EH (cell line): ENCODE measurements at places on chromosomes 7 and 10.

DNA sequence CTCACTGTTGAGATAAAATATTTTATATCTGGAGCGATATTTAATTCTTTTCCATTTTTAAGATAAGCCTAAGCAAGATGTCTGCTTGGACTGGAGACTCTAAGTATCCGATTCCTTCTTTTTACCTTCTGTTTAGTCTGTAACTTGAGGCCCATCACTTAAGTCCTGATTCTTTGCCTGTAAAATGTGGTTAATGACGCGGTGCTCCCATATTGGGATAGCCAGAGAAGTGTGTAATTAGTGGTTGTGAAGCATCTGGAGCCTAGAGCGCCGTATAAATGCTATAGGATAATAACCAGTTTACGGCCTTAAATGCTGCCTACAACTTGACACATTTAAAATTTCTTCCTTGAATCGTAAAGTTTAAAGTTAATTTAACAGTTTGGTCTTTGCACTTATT is 132.9 kb downstream of the CHN2 start:
- DNase-seq: no peak

DNA sequence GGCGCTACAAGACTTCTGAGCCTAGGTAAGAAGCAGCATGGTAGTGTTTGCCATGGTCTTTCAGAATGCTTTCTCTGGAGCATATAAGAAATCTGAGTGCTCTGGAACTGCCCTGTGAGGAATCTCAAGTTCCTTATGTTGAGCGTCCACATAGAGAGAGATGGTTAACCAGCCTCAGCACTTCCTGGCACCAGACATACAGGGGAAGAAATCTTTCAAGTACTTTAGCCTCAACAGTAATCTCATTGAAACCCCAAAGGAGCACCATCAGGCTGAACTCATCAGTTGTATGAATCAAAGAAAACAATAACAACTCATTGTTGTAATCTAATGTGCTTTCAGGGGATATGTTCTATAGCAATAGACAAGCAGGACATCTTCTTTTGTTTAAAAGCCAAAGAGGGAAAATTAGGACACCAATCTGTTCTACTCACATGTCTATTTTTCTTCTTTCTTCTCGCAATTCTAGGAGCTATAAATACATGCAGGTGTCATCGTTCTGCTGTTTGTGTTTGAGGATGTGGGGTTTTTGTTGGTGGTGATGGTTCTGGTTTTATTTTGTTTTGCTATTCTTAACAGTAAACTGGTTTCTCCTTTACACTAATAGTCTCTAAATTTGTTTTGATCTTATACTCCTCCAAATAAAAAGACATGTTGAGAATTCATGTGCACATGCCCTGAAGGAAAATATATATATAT is 1145.0 kb upstream of the LRRN3 start:
- DNase-seq: no peak

- peak; percentile 20 for DNase-seq
Observed at GRCh38 chr10:131980761-131981428, 828 bp downstream of the BNIP3 start.

GRCh38 chr10:113026679-113027078 is 76.6 kb downstream of the TCF7L2 start:
- DNase-seq: peak; percentile 96

DNA sequence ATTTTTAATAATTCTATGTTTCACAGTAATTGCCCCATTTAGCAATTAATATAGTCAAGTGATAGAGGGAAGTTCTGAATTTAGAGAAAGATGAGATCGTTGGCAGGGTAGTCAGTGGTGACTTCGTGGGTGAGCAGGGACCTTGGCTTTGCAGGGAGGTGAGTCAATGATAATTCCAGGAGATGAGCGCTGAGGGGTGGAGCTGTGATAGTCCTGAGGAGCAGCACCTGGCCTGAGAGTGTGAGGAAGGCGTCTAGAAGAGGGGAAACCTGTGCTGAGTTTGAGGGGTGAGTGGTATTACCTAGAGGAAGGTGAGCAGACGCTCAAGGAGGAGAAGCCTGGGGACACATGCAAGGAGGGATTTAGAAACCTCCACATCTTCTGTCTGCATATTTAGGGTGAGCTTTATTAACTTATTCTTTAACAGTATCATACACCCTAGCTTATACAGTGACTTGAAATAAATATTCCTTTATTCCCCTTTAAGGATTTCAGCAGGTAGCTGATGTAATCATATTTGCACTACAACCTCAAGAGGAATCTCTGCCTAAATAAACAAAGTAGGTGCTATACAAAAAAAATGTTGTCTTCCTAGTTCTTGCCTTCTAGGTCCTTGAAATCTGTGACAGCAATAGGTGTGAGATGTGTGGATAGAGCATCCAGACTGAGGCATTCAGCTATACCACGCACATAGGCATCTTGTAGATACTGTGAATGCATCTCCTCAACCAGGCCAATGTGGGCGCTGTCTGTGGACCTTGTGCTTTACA is 2.1 kb upstream of the TRIL start:
- no peak for DNase-seq

- DNase-seq: peak; percentile 14
Observed at GRCh38 chr7:33909318-33909717, 4.0 kb downstream of the BMPER start.

DNA sequence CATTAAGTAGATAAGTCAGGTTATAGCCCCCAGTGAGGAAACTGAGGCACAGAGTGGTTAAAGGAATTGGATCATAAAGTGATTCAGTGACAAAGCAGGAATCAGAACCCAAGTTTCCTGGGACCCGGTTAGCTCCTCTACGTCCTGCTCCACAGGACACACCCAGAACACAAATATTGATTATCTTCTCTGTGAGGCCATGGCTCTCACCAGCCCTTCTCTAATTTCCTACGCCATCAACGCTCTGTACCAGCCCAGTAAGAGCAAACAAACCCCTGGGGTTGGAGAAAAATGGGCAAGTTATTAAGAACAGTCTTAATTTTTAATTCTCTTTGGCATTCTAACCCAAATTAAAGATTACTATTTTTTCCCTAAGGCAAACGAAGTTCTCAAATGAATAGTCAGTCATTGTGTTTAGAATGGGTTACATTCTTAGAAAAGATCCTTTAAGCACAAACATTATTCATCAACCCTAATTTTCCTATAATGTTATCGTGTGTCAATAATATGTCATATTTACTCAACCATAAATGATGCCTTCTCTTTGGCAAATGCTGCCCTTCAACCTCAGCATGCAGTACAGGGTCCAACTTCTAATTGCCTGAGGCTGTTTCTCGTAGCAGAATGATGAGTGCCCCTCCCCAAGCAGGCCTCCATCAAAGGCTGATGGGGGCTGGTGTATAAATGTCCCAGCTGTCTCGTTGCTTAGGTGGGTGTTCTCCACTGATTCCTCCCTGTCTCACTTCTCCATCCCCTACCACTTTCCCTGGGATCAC is 25.4 kb upstream of the TM9SF3 start:
- DNase-seq: no peak

- DNase-seq: no peak
Observed at GRCh38 chr7:20144801-20145200, 72.4 kb downstream of the MACC1 start.

DNA sequence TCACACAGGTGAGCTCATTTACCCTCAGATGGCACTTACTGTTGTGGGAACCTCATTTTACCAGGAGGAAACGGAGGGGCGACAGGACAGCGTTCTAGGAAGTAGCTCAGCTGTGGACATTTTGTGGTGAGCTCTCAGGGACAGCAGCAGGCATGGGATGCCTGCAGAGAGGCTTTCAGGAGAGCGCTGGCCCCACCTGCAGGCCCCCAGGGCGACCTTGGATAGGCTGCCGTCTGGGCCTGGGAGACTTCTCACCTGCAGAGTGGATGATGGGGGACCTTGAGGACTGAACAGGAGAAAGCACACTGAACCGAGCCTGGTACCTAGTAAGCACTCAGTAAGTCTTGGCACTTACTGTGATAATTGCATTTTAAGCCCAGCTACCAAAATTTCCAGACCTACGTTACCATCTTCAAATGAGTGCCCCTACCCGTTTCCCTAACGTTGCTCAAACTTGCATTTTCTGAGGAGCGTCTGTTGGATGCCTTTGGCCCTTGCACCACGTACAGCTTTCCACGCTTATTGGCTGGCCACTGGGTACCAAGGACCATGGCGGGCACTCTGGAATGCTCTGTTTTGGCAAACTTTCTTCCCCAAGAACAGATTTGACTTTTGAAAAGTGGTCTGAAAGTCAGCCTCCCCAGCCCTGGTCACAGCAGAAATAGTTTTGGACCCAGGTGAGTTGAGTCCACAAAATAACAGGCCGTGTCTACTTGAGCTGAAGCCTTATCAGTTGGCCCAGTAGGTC is 223.4 kb downstream of the EBF3 start:
- DNase-seq: no peak

DNA sequence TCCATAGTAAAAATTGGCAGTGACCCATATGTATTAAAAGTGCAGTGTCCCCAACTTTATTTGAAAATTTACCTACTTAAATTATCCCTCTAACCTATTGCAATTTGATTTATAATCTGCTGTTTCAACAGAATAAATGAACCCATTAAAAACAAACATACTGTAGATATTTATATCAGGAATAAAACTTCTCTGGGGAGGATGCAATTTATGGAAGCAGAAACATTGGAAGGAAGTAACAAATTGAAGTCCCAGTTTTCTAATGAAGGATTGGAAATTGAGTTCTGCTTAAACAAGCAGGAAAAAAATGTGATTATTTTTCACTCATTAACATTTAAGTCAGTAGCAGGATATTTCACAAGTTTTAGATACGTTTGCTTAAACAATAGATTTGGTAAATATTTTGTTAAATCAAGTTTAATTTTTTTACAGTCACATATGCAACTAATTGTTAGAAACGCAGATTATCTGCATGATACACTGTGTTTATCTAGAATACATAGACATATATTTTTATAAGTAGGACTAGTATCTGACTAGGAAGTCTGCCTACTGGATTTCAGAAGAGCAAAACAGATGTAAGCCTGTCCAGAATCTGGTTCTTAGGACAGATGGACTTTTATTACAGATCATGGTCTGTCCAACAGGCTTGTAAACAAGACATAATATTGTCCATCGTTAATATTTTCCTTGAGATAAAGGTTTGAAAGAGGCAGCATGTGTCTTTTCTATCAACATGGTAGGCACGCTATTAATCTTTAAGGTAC is 5.3 kb downstream of the AGMO start:
- no peak for DNase-seq

DNA sequence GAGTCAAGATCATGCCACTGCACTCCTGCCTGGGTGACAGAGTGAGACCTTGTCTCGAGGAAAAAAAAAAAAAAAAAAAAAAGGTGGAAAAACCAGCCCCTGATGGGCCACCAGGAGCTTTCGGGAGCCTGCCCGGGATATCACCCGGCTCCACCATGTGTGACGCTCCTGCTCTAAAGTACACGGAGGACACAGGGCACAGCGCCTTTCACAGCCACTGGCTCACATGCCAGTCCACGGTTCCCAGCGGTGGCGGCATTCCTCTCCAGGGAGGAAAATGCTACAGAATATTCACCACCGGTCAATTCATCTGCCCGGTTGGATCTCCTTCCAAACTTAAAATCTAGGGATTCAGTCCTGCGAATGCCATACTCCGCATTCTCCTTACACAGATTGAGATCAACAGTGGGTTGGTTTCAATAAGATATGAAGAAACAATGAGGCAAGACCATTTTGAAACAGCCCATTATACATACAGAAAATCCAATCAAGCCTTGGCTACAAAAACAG is 81.2 kb downstream of the CTBP2 start:
- no peak for DNase-seq

GRCh38 chr10:4127518-4128315 is 342.7 kb upstream of the KLF6 start:
- DNase-seq: no peak

DNA sequence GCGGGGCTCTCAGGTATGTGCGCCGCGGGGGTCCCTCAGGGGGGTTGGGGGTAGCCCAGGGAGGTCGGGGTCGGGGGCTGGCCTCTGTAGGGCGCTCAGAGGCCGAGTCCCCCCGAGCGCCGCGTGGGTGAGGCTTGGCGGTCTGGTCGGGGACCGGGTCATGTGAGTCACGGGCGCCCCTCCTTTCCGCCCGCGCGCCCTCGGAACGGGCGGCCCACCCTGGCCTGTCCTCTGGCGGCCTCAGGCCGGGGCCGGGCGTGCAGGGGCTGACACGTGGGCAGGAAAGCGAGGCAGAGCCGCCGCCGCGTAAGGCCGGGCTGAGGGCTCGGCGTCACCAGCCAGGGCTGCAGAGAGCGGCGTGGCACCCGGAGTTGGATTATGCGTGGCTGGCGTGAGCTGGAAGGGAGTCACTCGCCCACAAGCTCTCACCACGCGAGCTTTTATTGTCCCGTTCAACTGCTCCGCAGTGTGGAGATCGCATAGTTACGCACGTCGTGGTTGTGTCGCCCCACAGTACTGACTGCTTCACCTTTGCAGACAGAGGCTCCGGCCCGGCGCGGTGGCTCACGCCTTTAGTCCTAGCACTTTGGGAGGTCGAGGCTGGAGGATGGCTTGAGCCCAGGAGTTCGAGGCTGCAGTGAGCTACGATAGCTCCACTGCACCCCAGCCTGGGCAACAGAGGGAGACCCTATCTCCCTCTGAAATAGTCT is 385 bp downstream of the SHLD2 start:
- DNase-seq: peak; percentile 92

- DNase-seq: no peak
Observed at GRCh38 chr10:125023862-125024496, 82.1 kb downstream of the ZRANB1 start.

DNA sequence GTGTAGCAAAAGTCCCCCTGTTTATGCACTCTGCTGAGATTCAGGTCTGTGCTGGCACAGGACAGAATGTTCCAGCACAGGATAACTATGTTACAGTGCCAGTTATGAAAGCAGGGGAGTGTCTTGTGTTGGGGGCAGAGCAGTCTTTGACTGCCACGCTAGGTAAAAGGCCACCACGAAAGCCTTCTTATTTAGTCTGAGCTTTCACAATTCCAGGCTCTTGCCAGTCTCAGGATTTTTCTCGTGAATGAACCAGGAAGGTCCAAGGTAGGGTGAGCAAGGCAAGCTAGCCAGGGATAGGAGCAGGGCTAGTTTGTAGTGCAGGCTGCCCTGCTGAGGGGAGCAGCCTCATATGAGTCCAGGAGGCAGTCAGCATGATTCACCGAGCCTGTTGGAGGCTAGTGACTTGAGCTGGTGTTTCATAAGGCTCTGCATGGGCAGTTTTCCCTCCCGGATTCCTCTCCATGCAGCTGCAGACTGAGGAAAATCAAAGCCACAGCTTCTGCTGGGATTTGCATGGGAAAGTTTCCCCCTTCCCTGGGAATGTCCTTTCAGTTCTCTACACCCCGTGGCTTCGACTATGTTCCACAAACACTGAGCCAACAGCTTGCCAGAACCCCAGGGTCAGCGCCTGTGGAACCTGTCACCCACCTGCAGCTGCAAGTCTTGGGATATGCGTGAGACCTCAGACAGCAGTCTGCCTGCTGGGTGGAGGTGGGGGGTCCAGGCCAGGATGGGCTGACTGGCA is 112.3 kb downstream of the JCAD start:
- DNase-seq: peak; percentile 87

DNA sequence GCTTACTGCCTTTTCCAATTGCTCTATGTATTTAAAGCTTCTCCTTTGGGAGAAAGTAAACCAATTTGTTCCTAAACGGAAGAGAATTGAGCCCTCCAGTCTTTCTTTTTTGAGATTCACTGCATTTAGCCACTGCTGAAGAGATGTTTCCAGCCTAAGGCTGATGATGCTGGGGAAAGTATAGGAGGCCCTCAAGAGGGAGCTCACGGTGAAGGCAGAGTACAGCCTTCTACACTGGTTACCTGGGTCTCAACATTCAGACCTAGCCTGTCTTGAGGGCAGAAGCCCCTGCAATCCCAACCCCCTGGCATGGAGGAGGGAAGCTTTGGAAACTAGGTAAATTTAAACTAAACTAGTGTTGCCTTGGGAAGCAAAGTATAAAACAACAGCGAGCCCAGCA is 316.7 kb upstream of the TPK1 start:
- no peak for DNase-seq
